ENCODE measurements at places on chromosomes 4 and X.

DNA sequence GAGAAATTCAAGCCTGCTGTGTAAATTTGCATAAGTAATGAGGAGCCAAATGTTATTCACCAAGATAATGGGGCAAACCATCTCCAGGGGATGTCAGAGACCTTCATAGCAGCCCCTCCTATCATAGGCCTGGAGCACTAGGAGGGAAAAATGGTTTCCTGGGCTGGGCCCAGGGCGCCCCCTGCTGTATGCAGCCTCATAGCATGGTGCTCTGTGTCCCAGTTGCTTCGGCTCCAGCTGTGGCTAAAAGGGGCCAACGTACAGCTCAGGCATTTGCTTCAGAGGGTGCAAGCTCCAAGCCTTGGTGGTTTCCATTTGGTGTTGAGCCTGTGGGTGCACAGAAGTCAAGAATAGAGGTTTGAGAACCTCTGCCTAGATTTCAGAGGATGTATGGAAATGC lies 859.3 kb downstream of the RPA4 start:
- no peak overlapping the region for H3K27ac ChIP-seq
- no peak overlapping the region for H3K4me3 ChIP-seq
- H3K36me3 ChIP-seq, result no peaks in the 10 kb centered on the region
- no peaks in the 10 kb centered on the region for H3K4me1 ChIP-seq
- DNase-seq, result peak; percentile 20

DNA sequence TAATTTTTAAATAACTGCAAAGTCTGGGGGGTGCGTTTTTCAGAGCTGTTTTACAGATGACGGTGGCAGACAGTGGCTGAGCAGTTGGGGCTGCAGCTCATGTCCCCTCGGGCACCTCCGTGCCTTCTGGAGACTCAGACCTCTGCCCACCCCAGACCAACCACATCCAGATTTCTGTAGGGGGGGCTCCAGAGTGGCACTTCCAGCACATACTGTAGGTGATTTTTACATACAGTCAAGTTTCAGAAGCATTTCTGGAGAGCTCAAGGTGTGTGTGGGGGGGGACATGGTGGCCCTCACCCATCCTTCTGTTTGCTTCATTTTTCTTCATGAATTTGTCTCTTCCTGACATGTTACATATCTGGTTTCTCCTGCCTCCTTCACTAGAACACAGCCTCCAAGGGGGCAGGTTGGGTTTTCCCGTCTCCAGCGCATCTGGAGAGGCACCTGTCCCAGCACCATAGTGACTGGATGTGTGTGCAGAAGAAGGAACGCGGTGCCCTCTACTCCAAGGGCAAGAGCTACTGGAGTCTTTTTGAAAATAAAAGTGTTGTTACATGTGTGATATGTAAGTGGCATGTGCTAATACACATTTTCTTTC lies 37.5 kb downstream of the TMEM271 start:
- H3K27ac ChIP-seq, result no peak overlapping the region
- no peaks in the 10 kb centered on the region for H3K27me3 ChIP-seq
- H3K4me1 ChIP-seq, result no peaks in the 10 kb centered on the region
- H3K36me3 ChIP-seq, result peaks cover 30% of the 10 kb centered on the region
- no peak overlapping the region for H3K4me3 ChIP-seq

GRCh38 chr4:128289523-128290158 lies 2.0 kb upstream of the PGRMC2 start:
- no peak overlapping the region for H3K4me3 ChIP-seq
- H3K4me1 ChIP-seq, result peaks cover 8% of the 10 kb centered on the region
- no peak for DNase-seq
- H3K27me3 ChIP-seq, result no peaks in the 10 kb centered on the region
- H3K36me3 ChIP-seq, result peaks cover 5% of the 10 kb centered on the region

- H3K36me3 ChIP-seq, result no peaks in the 10 kb centered on the region
- no peaks in the 10 kb centered on the region for H3K27me3 ChIP-seq
- H3K4me1 ChIP-seq, result no peaks in the 10 kb centered on the region
- no peak for DNase-seq
These were observed 839.1 kb downstream of the GLUD2 start for GRCh38 chrX:121886557-121886956.

DNA sequence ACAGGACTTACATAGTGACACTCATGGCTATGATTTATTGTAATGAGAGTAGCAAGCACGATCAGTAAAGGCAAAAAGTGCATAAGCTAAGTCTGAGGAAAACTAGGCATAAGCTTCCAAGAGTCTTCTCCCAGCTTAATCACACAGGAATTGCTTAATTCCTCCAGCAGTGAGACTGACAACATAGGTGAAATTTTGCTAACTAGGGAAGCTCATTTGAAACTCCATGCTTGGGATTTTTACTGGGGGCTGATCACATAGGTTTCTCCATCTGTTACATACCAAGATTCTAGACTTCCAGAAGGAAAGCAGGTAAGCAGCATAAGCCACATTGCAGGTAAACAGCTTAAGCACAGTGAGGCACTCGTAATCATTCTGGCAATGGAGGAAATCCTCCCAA lies 71.8 kb upstream of the FHDC1 start:
- no peaks in the 10 kb centered on the region for H3K4me1 ChIP-seq
- DNase-seq, result no peak
- no peaks in the 10 kb centered on the region for H3K36me3 ChIP-seq
- no peak overlapping the region for H3K4me3 ChIP-seq
- H3K27ac ChIP-seq, result no peak overlapping the region
- no peaks in the 10 kb centered on the region for H3K27me3 ChIP-seq

- H3K4me1 ChIP-seq, result peaks cover 9% of the 10 kb centered on the region
- peaks cover 10% of the 10 kb centered on the region for H3K36me3 ChIP-seq
- DNase-seq, result no peak
- no peak overlapping the region for H3K27ac ChIP-seq
- H3K27me3 ChIP-seq, result no peaks in the 10 kb centered on the region
- no peak overlapping the region for H3K4me3 ChIP-seq
These were observed 39.8 kb upstream of the S100G start for GRCh38 chrX:16610121-16610621.

- H3K4me1 ChIP-seq, result no peaks in the 10 kb centered on the region
- H3K36me3 ChIP-seq, result no peaks in the 10 kb centered on the region
- H3K27ac ChIP-seq, result no peak overlapping the region
- H3K4me3 ChIP-seq, result no peak overlapping the region
- DNase-seq, result peak; percentile 19
These were observed 133.0 kb upstream of the TMLHE start for GRCh38 chrX:155745792-155746191.

Measured in SJCRH30 (cell line).